ENCODE measurements at places on chromosomes 6 and 20. TPM values are rescaled to one million over a fixed set of nuclear protein-coding genes. Genes with fewer than 3 reads are reported as not detected.

CABLES2 gene
- total RNA-seq = 2.9 TPM

SLC22A16 gene
- not detected for total RNA-seq

CD24 gene
- 1.1 TPM for total RNA-seq

CTCFL gene
- total RNA-seq = 0.42 TPM

All from SK-MEL-5 (cell line).